ENCODE measurements at places on chromosomes 13 and 19.

GRCh38 chr13:79778741-79779460 lies 297.9 kb downstream of the NDFIP2 start:
- no peaks in the 10 kb centered on the region for H3K27me3 ChIP-seq
- no peak overlapping the region for H3K4me3 ChIP-seq
- DNase-seq, result no peak
- H3K27ac ChIP-seq, result no peak overlapping the region

- H3K4me1 ChIP-seq, result no peaks in the 10 kb centered on the region
- no peak overlapping the region for H3K4me3 ChIP-seq
- peaks cover 80% of the 10 kb centered on the region for H3K36me3 ChIP-seq
- no peak for DNase-seq
These were observed 23.5 kb downstream of the ZNF180 start for GRCh38 chr19:44476559-44477408.

DNA sequence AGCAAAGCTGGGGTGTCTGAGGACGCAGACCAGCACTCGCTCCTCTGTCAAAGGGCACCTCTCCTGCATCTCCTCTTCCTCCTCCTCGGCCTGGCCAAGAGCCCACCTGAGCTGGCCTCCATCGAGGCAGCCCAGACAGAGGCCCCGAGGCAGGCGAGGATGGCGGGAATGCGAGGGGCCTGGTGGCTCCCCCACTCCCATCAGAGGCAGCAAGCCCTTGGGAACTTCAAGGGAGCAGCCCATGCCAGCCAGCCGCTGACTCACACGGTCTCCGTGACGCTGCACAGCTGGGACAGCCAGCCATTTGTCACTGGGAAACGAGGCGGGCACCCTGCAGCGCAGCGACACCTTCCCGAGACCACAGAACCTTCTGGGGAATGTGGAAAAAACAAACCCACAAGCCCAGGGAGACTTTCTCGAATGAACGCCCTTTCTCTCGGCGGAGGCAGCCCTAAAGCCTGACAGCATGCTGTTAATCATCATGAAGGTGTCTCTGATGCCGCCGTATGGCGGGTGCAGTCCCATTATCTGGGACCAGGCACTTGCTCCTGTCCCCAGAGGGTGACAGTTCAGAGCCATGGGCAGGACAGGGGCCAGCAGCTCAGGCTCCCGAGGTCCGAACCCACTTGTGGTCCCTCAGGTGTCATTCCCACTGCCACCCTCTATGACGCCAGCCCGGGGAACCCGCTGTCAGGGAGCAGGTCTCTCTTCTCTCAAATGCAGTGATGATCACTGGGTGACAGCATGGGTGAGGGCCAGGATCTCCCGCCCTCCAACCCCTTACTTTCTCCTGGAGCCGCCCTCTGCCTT lies 53.0 kb downstream of the PEPD start:
- DNase-seq, result no peak
- H3K4me1 ChIP-seq, result no peaks in the 10 kb centered on the region
- H3K36me3 ChIP-seq, result peaks cover 16% of the 10 kb centered on the region

- no peaks in the 10 kb centered on the region for H3K4me1 ChIP-seq
- no peaks in the 10 kb centered on the region for H3K27me3 ChIP-seq
- H3K4me3 ChIP-seq, result no peak overlapping the region
- H3K27ac ChIP-seq, result no peak overlapping the region
These were observed 88.4 kb upstream of the ZNF492 start for GRCh38 chr19:22545751-22546150.

DNA sequence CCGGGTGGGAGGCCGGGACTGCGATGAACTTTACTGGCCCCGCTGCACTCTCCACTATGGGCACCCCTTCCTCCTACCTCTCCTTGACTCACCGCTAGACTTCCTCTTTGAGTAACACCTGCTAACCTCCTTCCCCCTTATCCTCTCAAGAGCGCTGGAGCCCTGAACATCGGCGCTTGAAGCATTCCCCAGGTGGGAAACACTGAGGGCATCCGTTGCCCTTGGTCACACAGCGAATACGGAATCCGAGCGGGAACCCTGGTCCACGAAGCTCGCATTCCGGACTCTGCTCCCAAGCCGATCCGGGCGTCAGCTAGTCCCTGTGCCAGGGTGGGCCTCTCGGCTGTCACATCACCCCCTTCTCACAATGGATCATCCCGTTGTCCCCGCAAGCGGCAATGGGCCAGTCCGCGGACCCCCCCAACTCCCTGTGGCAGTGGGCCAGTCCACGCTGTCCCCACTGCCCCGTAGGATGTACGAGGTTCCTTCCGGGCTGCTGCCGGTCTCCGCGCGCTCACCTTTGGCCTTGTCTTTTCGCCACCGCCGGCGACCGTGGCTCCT lies 4.2 kb downstream of the LIPE start:
- H3K27ac ChIP-seq, result peak overlapping the region; percentile 93
- H3K4me3 ChIP-seq, result peak overlapping the region; percentile 99
- H3K36me3 ChIP-seq, result peaks cover 13% of the 10 kb centered on the region
- DNase-seq, result peak; percentile 58
- peaks cover 57% of the 10 kb centered on the region for H3K4me1 ChIP-seq
- no peaks in the 10 kb centered on the region for H3K27me3 ChIP-seq

GRCh38 chr19:40280608-40281221 lies 4.4 kb downstream of the AKT2 start:
- H3K4me1 ChIP-seq, result peaks cover 90% of the 10 kb centered on the region
- DNase-seq, result no peak
- H3K4me3 ChIP-seq, result peak overlapping the region; percentile 55

GRCh38 chr19:2166741-2167738 lies 3.3 kb downstream of the DOT1L start:
- H3K27ac ChIP-seq, result peak overlapping the region; percentile 96
- H3K27me3 ChIP-seq, result no peaks in the 10 kb centered on the region
- peaks cover 52% of the 10 kb centered on the region for H3K4me1 ChIP-seq

- H3K4me1 ChIP-seq, result peaks cover 11% of the 10 kb centered on the region
- no peak overlapping the region for H3K4me3 ChIP-seq
- peaks cover 45% of the 10 kb centered on the region for H3K36me3 ChIP-seq
These were observed 18.3 kb upstream of the EIF3G start for GRCh38 chr19:10137751-10138682.

DNA sequence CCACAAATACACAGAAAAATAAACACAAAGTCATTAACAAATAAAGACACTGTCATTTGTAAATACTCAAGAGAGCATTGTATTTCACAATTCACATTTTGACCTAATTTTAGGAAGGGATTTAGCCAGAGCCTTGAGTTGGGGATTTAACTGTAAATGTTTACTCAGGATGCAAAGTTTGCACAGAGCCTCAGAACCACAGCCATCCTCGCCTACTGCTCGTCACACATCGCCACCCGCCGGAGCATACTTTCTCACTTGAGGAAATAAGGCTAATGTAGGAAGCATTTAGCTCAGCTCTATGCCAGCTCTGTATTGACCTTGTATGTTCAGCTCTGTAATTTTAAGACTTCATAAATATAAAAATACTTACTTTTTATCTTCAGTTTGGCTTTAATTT lies 442.7 kb downstream of the OXGR1 start:
- H3K4me1 ChIP-seq, result no peaks in the 10 kb centered on the region
- no peak overlapping the region for H3K27ac ChIP-seq
- no peak overlapping the region for H3K4me3 ChIP-seq
- no peaks in the 10 kb centered on the region for H3K27me3 ChIP-seq
- H3K36me3 ChIP-seq, result no peaks in the 10 kb centered on the region

GRCh38 chr19:56105090-56105701 lies 15.9 kb downstream of the ZNF787 start:
- DNase-seq, result peak; percentile 22
- peak overlapping the region; percentile 92 for H3K27ac ChIP-seq
- H3K27me3 ChIP-seq, result no peaks in the 10 kb centered on the region
- peaks cover 47% of the 10 kb centered on the region for H3K36me3 ChIP-seq

DNA sequence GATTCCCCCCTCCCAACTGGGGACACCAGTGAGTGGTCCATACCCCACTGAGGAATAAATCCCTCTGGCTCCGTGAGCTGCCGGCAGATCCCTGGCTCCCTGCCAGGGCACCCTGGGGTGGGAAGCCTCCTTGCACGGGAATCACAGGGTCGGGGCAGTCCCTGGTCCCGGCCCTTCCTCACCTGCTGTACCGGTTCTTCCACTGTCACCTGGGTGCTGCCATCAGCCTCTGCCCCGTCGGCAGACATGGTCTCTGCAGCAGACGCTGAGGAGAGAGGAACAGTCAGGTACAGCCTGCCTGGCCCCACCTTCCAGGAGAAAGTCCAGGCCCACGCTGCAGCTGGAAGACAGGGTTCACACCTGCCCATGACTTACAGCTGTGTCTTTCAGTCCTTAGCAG lies 6.3 kb downstream of the PLIN3 start:
- H3K4me3 ChIP-seq, result no peak overlapping the region
- no peaks in the 10 kb centered on the region for H3K27me3 ChIP-seq
- no peak for DNase-seq
- H3K36me3 ChIP-seq, result peaks cover 13% of the 10 kb centered on the region
- H3K27ac ChIP-seq, result no peak overlapping the region

DNA sequence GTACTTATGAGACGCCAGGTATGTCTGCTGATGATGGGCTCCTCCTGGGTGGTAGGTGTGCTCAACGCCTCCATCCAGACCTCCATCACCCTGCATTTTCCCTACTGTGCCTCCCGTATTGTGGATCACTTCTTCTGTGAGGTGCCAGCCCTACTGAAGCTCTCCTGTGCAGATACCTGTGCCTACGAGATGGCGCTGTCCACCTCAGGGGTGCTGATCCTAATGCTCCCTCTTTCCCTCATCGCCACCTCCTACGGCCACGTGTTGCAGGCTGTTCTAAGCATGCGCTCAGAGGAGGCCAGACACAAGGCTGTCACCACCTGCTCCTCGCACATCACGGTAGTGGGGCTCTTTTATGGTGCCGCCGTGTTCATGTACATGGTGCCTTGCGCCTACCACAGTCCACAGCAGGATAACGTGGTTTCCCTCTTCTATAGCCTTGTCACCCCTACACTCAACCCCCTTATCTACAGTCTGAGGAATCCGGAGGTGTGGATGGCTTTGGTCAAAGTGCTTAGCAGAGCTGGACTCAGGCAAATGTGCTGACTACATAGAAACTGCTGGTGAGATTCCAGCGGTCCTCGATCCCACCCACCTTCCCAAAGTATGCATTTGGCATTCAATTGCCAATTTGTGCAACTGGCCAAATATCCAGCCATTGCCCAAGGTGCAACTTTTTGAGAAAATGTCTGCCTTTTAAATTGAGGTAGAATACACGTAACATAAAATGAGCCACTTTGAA lies 10.2 kb downstream of the OR2Z1 start:
- peaks cover 13% of the 10 kb centered on the region for H3K27me3 ChIP-seq
- H3K27ac ChIP-seq, result no peak overlapping the region
- H3K4me3 ChIP-seq, result no peak overlapping the region

DNA sequence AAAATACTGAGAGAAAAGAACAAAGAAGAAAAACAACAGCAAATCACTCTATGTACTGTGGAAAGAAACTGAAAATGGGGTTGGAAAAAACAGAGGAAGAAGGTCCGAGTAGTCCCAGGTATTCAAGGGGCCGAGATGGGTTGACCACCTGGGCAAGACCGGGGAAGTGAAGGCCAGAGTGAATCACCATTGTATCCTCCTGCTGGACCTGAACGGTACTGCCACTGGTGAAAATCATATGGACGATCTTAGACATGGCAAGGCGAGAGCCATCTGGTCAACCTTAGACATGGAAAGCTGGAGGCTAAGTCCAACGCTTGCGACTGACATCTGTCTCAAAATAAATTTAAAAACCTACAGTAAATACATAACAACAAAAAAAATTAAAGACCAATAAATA lies 44.4 kb upstream of the ZNF91 start:
- H3K27me3 ChIP-seq, result no peaks in the 10 kb centered on the region
- no peaks in the 10 kb centered on the region for H3K4me1 ChIP-seq
- DNase-seq, result no peak
- H3K36me3 ChIP-seq, result peaks cover 14% of the 10 kb centered on the region

DNA sequence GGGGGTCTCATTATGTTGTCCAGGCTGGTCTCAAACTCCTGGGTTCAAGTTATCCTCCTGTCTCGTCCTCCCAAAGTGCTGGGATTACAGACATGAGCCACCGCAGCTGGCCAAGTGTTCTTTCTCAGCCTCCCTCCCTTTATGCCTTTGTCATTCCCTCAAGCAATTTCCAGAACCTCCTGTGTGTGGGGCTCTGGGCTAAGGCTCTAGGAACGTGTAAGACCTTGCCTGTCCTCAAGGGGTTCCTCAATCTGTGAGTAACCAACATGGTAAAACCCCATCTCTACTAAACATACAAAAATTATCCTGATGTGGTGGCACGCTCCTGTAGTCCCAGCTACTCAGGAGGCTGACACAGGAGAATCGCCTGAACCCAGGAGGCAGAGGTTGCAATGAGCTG lies 15.5 kb upstream of the SPACA4 start:
- no peak overlapping the region for H3K4me3 ChIP-seq
- H3K36me3 ChIP-seq, result no peaks in the 10 kb centered on the region
- H3K4me1 ChIP-seq, result peaks cover 10% of the 10 kb centered on the region

DNA sequence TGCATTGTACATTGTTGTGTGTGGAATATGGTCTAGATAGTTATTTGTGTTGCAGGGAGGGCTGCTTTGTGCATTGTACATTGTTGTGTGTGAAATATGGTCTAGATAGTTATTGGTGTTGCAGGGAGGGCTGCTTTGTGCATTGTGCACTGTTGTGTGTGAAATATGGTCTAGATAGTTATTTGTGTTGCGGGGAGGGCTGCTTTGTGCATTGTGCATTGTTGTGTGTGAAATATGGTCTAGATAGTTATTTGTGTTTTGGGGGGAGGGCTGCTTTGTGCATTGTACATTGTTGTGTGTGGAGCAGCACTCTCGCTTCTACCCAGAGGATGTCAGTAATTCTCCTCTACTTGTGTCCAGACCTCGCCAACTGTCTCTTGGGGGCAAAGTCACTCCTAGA lies 36.3 kb upstream of the ZNF835 start:
- H3K4me1 ChIP-seq, result no peaks in the 10 kb centered on the region
- no peak overlapping the region for H3K27ac ChIP-seq
- H3K36me3 ChIP-seq, result no peaks in the 10 kb centered on the region
- DNase-seq, result no peak

DNA sequence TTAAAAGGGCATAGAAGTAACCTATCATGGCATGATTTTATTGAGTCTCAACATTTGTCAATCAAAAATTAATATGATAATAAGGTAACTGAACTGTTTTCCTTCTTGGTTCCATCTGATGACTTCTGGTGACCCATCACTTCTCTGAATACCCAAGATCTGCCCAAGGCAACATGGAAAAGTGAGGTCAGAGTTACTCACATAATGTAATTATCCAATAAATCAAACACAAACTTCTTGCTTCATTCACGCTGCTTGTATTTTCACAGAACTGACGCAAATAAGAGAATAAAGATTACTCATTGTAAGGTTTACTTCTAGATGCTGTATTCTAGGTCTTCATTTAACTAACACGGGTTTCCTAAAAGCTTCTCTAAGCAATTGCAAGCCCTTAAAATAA lies 361.6 kb downstream of the RBM26 start:
- H3K36me3 ChIP-seq, result no peaks in the 10 kb centered on the region
- H3K27ac ChIP-seq, result no peak overlapping the region
- peaks cover 15% of the 10 kb centered on the region for H3K27me3 ChIP-seq
- H3K4me1 ChIP-seq, result no peaks in the 10 kb centered on the region
- no peak overlapping the region for H3K4me3 ChIP-seq
- no peak for DNase-seq

- no peaks in the 10 kb centered on the region for H3K27me3 ChIP-seq
- H3K27ac ChIP-seq, result no peak overlapping the region
- no peaks in the 10 kb centered on the region for H3K36me3 ChIP-seq
- H3K4me3 ChIP-seq, result no peak overlapping the region
- no peaks in the 10 kb centered on the region for H3K4me1 ChIP-seq
These were observed 201.3 kb downstream of the SLITRK6 start for GRCh38 chr13:85597790-85598500.

GRCh38 chr19:39825531-39826076 lies 8.4 kb downstream of the DYRK1B start:
- no peak overlapping the region for H3K4me3 ChIP-seq
- H3K27ac ChIP-seq, result no peak overlapping the region
- peaks cover 11% of the 10 kb centered on the region for H3K4me1 ChIP-seq
- no peaks in the 10 kb centered on the region for H3K27me3 ChIP-seq
- H3K36me3 ChIP-seq, result peaks cover 33% of the 10 kb centered on the region
- no peak for DNase-seq

All from stimulated activated naive B cell treated with anti-CD40 and anti-IgM and Interleukin-4, amounts not matched to agents 10 μg/mL and 1 μg/mL and 100 μg/mL, for 72 hours (primary cell).